ENCODE measurements at places on chromosomes 5 and 9.

- DNase-seq = no peak
These were observed 41.3 kb upstream of the FBP1 start for GRCh38 chr9:94680621-94681020.

DNA sequence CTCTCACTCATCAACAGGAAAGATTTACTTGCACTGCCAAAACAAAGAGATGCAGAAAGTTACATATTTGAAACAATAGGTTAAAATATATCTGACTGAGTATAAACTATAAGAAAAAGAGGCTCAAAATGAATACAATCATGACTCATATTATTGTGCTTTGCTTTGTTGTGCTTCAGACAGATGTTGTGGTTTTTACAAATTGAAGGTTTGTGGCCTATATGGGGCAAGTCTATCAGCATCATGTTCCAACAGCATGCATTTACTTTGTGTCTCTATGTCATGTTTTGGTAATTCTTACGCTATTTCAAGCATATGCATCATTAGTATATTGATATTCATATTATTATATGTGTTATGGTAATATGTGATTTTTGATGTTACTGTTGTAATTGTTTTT is 330.0 kb downstream of the PRR16 start:
- DNase-seq = no peak

DNA sequence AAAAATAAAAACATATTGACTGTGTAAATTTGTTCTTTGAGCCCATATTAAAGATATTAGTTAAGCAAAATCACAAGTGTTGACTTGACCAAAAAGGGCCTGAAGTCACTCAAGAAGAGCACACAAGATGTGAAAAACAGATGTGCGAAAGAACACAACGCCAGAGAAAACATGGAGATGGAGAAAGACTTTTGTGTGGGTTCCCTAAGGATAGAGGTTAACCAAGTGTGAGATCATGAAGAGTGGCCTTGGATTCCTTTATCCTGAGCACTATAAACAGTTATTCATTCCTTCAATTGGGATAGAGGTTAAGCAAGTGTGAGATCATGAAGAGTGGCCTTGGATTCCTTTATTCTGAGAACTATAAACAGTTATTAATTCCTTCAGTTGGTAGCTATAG is 361.8 kb downstream of the CDH18 start:
- DNase-seq = no peak

- no peak for DNase-seq
These were observed 71.7 kb upstream of the KLF9 start for GRCh38 chr9:70486127-70486526.

DNA sequence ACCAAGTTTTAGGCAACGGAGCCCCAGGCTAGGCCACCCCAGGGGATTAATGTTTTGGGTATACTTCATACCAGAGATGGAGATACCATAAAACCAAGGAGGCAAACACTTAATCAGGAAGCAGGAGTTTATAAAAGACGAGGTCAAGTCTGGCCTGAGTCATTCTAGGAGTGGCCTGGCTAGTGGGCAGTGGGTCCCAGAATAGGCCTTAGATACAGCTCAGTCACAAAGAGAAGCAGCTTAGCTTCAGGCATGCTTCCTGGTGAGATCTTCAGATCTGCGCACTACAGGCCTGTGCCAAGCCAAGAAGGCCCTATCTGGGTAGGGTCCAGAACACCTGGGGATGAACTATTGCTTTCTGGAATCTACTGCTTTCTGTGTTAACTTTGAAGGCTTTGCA is 20.6 kb upstream of the NR5A1 start:
- DNase-seq = no peak

DNA sequence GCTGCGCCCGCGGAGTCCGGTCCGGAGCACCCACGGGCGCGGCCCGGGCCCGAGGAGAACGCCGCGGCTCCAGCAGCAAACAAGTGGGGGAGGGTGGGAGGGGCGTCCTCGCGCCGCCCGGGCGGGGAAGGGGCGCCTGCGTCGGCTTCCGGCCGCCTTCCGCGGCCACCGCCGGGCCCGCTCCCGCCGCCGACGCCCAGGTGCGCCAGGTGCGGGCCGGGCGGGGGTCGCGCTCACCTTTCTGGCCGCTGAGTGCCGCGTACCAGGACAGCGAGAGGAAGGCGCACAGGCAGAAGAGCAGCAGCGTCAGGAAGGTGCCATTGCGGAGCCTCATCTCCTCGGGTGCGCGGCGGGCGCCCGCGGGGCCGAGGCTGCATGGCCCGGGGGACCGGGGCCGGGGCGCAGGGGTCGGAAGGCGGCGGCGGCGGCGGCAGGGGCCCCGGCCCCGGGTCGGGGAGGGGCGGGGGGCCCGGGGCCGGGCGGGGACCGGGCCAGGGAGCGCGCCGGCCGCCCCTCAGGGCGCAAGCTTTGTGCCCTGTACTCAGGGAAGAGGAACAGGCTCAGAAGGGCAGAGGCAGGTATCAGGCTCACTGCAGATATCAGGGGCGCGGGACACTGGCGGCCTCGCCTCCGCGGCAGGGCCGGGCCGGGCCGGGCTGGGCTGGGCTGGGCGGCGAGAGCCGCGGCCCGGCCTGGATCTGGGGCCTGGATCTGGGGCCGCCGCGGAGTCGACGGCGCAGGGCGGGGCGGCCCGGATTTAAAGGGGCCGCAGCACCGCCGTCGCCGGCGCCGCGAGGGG is at the start of gene MGAT4B:
MGAT4B (minus strand) TSS at position 617 of the 799 bp plus-strand sequence; CDS start at position 334, 283 bp downstream.
- DNase-seq = peak; percentile 69

GRCh38 chr5:64973215-64973614 is 204.5 kb downstream of the CWC27 start:
- DNase-seq = no peak

DNA sequence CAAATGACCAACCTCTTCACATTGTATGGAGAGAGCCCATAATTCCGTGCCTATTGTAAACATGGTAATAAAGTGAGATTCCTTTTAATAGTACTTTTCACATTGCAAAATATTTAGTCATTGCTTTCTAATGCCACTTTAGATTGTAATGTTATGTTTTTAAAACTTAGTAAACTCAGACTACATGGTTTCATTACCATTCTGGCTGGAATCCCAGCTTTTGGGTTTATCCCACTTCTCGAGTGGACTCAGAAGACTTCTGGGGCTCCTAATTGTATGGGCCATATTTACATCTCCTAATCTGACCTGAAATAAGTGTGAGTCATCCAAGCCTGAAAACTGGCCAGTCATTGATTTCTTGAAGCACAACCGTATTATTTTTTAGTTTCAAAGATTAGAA is 217.6 kb downstream of the CAAP1 start:
- no peak for DNase-seq

DNA sequence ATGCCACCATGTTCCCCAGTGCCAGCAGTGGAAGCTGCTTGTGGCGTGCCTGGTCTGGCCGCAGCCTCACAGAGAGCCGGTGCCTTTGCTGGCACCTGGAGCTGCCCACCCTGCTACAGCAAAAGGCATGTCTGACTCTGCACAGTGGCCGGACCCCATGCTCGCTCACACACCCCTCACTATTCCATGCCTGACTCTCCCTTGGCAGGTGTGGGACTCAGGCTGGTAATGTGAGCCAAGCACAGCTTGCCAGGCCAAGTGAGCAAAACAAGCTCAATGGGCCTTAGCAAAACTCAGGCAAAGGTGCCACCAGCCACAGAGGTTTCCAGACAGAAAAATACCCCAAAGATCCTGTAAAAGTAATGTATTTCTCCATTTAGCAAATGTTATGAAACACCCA is 15.5 kb downstream of the GNA14 start:
- no peak for DNase-seq

- DNase-seq = no peak
These were observed 192.1 kb downstream of the SPATA31D1 start for GRCh38 chr9:82180711-82181110.

DNA sequence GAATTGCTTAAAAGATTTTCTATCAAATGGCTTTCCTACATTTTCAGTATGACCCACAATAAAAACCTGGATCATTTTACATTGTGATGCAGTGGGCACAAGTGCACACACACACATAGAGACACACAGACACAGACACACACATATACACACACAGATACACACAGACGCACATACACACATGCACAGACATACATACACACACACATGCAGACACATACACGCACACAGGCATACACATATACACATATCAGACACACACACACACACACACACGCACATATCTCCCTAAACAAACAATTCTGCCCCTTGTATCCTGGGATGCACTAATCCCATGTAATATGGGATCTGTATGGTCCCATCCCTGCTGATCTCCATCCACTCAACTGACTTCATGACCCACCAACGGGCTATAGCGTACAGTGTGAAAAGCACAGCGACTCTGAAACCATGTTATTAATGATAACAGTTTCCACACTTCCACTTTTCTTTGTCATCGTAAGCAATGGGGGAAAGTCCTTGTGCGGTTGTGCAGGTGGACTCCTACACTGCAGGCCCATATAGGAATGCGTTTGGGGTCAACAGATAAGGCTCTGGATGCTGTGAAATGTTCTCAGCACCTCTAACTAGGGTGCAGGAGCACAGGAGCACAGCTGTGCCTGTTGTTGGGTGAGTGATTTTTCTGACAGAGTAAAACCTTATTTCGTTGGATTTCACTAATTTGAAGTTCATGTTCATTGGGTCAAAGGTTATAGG is 52.7 kb downstream of the DAP start:
- no peak for DNase-seq

GRCh38 chr9:82127465-82127864 is 138.9 kb downstream of the SPATA31D1 start:
- DNase-seq = no peak

DNA sequence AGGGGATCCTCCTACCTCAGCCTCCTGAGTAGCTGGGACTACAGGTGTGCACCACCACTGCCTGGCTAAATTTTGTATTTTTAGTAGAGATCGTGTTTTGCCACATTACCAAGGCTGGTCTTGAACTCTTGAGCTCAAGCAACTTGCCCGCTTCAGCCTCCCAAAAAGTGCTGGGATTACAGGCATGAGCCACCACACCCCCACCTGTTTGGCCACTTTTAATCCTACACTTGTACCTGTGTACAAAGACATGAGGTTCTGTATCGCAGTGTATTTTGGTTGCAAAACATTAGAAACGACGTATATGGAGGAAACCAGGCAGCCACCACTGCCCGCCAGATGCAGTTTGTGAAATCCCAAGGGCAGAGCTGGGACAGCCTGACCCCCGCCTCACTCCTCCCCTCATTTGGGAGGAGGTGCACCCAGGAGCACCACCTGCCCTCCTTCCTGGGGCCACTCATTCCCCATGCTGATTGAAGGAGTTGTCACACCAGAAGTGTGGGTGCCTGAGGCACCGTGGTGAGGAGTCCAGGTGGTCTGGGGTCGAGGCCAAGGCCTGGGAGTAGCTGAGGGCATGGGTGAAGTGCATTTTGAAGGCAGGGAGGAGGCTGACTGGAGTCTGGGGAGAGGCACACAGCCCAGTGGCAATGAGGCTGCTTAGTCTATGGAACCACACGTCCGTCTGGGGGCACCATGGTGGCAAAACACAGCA is 39.3 kb upstream of the OLFM1 start:
- DNase-seq = no peak

DNA sequence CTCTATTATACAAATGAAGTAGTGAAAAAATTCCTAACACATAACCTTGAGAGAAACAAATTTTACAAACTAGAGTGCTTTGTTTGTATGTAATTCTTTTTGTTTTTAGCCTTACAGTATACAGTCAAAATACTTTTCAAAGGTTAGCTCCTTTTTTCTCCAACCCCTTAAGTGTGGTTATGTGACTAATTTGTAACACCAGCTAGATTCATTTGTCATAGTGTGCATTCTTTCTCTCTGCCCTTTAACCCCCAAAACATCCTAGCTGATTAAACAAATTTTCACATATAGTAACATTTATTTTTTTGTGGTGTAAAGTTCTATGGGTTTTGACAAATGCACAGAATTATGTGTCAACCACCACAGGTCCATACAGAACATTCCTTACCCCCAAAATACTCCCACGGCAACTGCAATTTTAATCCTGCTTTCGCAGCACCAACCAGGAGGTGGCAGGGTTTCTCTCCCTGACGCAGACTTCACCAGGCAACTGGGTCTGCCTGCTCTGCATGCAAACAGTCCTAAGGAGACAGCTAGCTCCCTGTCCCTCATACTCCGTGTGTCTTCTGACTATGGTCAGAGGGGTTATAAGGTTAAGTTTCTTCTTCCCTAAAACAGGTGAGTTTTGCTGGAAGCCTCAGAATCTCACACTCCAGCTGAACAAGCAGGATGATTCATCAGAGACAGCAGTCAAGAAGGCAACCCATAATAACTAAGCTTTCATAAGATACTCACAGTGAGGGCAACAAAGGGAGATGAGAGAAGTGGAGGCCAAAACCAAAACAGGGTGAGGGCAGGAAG is 44.5 kb upstream of the NR5A1 start:
- no peak for DNase-seq

GRCh38 chr5:123559434-123559775 is 47.4 kb downstream of the CSNK1G3 start:
- DNase-seq = no peak

DNA sequence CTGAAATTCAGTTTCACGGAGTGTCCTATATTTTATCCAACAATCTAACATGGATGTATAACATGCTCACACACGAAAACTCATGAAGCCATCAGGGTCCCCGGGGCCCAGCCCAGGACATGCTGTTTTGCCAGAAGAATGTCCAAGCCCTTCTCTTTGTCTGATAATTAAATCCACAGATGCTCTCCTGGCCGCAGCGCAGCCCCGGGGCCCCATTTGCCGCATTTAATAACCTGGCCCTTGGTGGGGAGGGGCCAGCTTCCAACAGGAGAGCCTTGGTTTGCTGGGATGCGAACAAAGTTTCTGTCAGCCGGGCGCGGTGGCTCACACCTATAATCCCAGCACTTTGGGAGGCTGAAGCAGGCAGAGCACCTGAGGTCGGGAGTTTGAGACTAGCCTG is 30.0 kb downstream of the PLPP7 start:
- DNase-seq = no peak

- no peak for DNase-seq
These were observed 291.0 kb downstream of the TAF11L14 start for GRCh38 chr5:17925276-17925675.

DNA sequence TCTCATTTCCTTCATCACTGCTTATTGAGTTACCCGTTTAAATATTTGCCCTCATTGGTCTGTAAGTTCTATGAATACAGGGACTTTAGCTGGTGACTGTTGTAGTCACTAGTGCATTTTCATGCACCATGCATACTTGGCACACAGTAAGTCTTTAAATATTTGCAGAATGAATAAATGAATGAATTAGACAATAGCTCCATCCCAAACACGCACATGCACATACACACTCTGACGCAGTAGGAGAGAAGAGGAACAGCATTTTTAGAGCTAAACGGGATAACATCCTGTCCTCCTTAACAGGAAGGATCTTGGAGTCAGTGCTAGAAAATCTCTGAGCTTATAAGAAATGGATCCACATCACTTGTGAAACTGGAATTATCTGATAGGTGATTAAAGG is 447.7 kb downstream of the KIF4B start:
- DNase-seq = no peak
